Breast epithelium (tissue), 4 donors: ENCODE measurements at places on chromosomes 4 and X. TPM values are rescaled to one million over a fixed set of nuclear protein-coding genes. Genes with fewer than 3 reads are reported as not detected.

The GABRA4 gene
- not detected for total RNA-seq

The FAM53A gene
- total RNA-seq, result 4.6 TPM

The DUSP21 gene
- total RNA-seq, result not detected

GRCh38 chr4:66367043-66367660, 696.9 kb upstream of the EPHA5 start:
- no peak for DNase-seq

The WAS gene
- 12.5 TPM for total RNA-seq

GRCh38 chr4:168707205-168707604, 210.4 kb downstream of the PALLD start:
- no peak for DNase-seq

DNA sequence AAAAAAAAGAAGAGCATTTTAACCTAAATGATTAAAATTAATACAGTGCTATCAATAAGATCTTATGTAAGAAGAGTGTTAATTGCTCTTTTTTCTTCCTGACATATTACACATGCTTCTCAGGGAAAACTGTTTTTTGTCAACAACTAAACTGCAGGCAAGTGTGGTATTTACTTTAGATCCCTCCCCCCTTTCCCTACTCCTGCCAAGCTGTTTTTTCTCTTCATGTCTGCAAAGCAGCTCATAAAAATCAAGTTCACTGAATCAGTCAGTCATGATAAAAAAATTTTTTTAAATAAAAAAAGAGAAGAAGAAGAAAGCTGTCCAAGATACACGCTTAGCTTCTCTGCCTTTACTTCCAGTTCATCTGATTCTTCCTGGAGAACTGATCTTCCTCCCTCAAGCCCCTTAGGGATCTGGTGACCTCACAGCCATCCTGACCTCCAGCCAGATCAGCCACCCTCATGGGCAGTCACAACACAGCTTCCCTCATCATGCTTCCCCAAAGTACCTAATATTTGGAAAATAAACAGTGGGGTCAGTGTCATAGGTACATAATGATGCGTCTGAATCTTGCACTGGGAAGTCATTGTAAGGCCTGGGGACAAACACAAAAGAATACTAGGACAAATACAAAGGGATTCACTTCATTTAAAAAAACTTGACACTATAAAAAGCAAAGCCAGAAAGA, 87.0 kb downstream of the ZNF827 start:
- no peak for DNase-seq

- no peak for DNase-seq
These were observed 5.1 kb downstream of the CYTL1 start for GRCh38 chr4:5014007-5014682.

The SLC25A14 gene
- 8.2 TPM for total RNA-seq

DNA sequence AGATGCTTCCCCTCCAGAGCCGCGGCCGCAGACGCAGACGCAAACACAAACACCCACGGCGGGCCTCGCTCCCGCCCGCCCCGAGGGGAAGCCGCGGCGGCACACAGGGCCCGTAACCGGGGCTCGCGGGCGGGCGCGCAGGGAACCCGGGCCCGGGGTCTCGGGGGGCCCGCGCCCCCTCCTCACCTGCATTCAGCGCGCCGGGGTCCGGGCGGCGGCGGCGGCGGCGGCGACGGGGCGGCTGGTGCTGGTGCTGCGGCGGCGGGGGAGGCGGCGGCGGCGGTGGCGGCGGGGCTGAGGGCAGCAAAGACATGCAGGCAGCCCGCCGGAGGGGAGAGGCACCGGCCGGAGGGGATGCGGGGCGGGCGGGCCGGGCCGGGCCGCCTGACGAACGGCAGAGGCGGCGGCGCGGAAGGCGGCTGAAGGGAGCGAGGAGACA, 255 bp upstream of the CNOT6L start:
- DNase-seq, result no peak

The SMIM20 gene
- 37.0 TPM for total RNA-seq

The NUDT10 gene
- total RNA-seq, result 0.64 TPM
